Activated T-cell treated with anti-CD3 and anti-CD28 coated beads for 1 hour (primary cell): ENCODE measurements at places on chromosomes 7 and 10.

DNA sequence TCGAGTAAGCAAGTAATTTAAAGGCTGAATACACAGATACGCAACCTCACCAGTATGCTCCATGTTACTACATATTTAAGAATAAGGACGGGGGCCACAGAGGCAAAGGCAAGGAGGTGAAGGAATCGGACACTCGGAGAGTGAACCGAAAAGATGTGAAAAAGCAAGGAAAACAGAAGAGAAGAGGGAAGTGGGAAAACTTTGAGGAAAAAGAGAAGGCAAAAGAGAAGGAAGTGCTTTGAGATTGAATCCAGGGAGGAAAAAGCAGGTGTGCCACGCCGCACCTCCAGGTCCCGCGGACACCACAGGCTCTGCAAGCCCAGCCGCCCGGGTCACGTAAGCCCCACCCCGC lies 367 bp upstream of the AVL9 start:
- no peak for DNase-seq

- DNase-seq: no peak
Measured at GRCh38 chr7:30389791-30390190, 88.8 kb downstream of the NOD1 start.

DNA sequence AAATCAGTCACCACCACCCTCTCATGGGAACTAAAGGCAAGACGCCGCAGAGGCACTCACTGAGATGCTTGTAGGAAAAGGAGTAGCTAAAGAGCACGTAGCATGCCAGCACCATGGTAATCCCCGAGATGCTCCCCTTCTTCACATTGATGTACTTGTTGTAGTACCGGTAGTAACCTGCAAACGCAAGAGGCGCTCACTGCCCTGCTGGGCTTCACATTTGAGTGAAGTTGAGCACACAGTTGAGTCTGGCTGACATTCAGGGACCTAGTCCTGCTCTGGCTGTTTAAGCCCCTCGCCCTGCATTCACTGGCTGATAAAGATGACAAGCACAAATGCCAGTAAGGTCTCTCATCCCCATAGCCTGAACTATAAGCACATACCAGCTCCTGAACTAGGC lies 6.9 kb downstream of the ATP5MF start:
- no peak for DNase-seq

DNA sequence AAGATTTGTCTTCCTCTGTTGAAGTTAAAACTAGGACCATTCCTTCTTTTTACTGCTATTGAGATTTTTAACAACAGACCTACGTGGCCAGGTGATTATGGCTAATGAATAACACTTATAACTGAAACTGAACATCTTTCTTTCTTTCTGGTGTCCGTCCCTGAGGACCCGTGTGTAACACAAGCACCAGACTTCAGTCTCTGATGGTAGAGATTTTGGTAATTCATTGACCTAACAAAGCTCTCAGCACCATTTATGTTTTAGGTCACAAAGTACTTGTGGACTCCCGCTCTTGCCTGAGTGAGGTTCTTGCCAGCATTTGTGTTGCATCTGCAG lies 40.4 kb upstream of the TMEM229A start:
- no peak for DNase-seq

- no peak for DNase-seq
Measured at GRCh38 chr7:75723444-75723843, 15.3 kb downstream of the HIP1 start.

DNA sequence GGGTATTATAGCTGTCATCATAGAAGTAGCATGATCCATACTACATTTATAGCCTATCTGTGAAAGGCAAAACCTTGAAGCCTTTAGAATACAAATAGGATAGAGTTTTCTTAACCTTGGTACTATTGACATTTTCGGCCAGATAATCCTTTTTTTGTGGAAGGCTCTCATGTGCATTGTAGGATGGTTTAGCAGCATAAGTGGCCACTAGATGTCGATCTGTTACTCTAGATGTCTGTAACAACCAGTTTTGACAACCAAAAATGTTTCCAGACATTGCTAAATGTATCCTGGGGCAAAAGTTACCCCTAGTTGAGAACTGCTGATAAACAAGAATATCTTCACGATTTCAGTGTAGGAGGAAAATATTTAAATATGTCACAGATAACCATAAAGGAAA lies 319.4 kb upstream of the GALNT17 start:
- DNase-seq: no peak

- no peak for DNase-seq
Measured at GRCh38 chr10:69425511-69426298, 9.0 kb upstream of the TACR2 start.

- DNase-seq: no peak
Measured at GRCh38 chr10:71382757-71383156, 14.0 kb upstream of the CDH23 start.

DNA sequence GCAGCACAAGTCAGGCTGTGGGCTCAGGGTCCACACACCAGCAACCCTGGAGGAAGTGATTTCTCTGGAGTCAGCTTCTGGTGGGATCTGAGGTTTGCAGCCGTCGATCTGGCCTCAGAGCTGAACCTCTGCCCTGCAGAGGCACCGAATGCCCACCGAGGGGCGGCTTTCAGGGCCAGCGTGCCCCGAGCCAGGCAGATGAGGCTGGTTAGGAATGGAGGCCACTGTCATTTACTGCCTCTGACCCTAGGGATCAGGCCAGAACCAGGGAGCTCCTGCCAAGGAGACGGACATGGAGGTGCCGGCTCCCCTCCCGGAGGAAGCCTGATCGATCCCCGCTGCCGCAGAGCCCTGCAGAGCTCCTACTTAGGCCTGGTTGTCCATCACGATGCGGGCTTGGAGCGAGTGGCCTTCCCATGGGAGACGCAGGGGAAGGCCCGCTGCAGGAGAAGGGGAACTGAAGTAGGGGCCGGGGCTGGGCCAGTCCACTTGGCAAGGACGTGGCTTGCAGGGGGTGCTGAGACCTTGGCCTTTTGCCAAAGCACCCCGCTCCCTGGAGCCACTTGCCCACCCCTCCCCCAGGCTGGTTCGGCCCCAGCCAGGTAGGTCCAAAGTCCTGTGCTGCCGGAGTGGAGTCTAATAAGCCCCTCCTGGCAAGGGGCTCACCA lies 19.6 kb upstream of the ELFN1 start:
- no peak for DNase-seq

DNA sequence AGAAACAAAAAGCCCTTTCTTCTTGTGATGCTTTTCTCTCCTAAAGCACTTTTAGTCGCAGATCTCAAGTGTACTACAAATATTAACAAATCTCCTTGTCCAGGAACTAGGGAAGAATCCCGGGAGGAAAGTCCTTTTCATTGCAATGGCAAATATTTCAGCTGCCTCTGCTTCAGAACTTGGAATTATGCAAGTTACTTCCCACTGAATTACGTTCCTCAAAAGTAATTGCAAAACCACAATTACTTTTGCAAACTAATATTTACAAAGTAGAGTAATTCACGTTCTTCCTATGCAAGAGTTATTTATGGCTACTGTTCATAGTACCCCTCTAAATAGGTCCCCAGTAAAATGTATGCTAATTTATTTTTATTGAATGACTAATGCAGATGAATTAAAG lies 14.5 kb downstream of the PRKCQ start:
- no peak for DNase-seq

GRCh38 chr7:84422790-84423189 lies 228.2 kb upstream of the SEMA3A start:
- DNase-seq: no peak

GRCh38 chr7:130272381-130273080 lies 5.9 kb downstream of the CPA2 start:
- DNase-seq: no peak

DNA sequence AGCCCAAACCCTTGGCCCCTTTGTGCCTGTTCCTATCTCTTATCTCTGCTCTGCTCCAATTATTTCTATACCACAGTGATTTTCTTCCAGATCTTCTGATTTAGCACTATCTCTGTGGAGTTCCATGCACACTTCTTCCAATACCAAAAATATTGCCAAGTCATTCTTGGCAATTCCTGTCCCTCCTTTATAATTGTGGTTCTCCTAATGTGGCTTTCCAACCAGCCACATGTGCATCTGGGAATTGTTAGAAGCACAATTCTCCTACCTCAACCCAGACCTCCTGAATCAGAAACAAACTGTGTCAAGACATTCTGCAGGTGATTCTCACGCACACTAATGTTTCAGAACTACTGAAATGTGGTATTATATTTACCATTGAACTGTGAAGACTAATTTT lies 447.8 kb upstream of the IGFBP3 start:
- no peak for DNase-seq

DNA sequence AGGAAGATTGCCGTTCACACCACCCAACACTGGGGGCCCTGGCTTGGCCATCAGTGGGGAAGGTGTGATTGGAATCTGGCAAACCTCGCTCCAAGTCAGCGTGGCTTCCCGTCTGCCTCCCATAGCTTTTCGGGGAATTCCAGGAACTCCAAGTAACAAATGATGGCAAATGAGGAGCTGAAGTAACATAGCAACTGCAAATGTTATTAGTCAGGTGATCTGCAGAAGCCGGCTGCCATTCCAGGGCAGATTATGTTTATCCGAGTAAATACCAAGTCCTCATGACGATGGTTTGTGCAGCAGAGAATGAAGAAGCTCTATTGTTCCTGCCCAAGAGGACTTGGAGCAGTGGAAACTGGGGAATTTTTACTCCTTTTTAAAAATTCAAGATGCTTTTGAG lies 270.5 kb upstream of the PODXL start:
- DNase-seq: no peak

GRCh38 chr7:28718055-28718481 lies 240.1 kb downstream of the TRIL start:
- no peak for DNase-seq

GRCh38 chr10:120612756-120613155 lies 155.7 kb downstream of the PLPP4 start:
- DNase-seq: no peak

- DNase-seq: no peak
Measured at GRCh38 chr10:98310701-98311100, 42.7 kb upstream of the LOXL4 start.

DNA sequence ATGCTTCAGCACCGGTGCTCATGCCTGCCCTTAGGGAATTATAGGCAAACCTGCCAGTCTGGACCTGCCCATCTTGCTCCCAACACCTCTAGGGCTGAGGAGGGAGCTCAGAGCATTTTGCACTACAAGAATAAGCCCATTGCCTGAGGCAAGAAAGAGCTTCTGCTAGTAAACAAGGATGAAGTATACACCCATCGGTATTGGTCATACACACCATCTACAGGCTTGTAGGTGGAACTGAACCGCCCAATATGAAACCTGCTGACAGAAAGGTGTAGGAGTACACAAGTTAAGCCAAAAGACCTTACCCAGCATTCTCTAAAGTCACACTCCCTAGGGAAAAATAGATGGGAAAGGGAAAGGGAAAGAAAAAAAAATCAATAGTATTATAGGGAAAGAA lies 957.0 kb upstream of the LRRTM3 start:
- no peak for DNase-seq

GRCh38 chr7:108329514-108329913 lies 126.7 kb downstream of the NRCAM start:
- DNase-seq: no peak

GRCh38 chr7:86479144-86479543 lies 164.6 kb upstream of the GRM3 start:
- DNase-seq: no peak

- DNase-seq: peak; percentile 22
Measured at GRCh38 chr10:119333146-119333792, 125.9 kb downstream of the GRK5 start.

DNA sequence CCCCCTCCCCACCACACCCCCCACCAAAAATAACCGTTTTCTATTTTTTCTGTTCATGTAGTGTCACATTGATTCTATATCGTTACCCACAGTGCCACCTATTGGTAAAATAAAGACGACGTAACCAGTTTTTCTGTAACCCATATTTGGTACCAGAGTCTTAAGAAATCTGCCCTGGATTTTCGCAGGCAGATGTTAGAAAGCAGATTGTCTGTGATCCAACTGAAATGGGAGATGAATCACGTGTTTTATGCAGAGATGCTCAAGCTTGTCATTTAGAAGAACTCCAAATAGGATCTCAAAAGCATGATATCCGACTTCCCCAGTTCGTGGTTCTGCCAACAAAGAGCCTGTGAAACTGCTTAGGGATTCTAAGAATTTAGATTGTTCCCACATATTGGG lies 261.1 kb upstream of the CSTF2T start:
- DNase-seq: no peak

DNA sequence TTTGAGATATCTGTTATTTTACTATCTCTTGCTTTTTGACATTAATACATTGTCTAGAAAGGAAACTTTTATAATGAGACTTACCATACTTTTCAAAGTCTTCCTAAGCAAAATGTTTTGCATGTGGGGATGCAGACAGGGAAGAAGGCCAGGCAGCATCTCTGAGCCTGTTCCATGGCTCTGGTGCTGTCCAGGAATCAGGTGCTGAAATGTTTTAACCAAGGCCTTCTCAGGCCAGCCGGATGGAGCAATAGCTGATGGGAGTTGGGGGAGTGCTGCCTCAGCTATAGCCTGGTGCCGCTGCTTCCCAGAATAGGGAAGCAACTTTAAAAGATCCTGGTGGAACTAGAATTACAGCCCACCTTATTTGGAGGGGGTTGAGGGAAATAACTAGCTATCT lies 38.5 kb downstream of the CRTAC1 start:
- DNase-seq: no peak

DNA sequence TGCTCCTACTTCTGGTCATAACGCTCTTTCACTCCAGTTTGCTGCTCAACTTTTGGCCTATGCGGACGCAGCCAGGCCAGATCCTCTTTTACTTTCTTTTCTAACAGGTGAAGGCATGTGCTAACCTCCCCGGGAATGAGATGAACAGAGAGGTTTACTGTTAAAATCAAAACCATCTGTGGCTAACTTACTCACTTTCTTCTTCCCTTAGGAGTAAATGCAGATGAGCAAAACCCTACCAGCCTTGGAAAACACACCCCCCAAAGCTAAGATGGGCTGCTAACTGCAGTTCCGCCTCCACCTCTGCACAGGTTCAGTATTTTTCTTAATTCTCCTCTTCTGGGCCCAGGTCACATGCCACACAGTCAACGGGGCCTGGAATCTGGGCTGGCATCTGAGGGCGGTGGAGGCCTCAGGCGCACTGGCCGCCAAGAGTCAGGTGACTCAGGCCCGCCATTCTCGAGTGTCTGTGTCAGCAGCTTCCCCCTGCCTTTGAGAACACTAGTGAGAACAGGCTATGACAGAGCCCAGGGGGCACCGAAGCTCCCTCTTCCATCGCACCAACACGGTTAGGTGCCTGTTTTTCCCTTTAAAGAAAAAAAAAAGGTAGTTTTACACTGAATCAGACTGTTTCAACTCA lies 11.1 kb downstream of the FAM53B start:
- no peak for DNase-seq

DNA sequence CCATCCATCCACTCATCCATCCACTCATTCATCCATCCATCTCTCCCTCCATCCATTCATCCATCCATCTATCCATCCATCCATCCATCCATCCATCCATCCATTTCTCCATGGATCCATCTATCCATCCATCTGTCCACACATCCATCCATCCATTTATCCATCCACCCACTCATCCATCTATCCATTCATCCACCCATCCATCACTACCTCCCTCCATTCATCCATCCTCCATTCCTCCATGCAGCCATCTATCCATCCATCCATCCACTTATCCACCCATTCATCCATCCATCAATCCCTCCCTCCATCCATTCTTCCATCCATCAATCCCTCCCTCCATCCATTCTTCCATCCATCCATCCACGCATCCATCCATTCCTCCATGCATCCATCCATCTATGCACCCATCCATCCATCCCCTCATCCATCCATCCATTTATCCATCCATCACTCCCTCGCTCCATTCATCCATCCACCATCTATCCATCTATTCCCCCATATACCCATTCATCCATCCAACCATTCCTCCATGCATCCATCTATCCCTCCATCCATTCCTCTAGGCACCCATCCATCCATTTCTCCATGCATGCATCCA lies 21.1 kb downstream of the ELN start:
- DNase-seq: no peak
